ENCODE measurements at places on chromosomes 12 and 14.

DNA sequence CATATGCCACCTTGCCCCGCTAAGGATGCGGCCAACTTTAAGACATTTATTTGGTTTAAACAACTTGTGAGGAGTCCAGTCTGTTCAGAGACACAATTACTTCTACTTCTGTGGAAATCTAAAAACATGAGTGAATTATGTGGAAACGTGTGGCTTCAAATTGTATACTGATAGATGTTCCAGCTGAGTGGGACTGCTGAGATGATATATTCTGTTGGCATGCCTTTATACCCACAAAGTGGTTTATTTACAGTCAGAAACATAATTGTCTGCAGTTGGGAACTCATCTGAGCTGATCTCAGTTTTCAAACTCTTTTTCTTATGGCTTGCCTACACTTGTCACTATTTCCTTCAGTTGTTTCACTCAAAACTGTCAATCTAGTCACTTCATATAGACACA is 67.8 kb downstream of the FLRT2 start:
- DNase-seq: no peak

DNA sequence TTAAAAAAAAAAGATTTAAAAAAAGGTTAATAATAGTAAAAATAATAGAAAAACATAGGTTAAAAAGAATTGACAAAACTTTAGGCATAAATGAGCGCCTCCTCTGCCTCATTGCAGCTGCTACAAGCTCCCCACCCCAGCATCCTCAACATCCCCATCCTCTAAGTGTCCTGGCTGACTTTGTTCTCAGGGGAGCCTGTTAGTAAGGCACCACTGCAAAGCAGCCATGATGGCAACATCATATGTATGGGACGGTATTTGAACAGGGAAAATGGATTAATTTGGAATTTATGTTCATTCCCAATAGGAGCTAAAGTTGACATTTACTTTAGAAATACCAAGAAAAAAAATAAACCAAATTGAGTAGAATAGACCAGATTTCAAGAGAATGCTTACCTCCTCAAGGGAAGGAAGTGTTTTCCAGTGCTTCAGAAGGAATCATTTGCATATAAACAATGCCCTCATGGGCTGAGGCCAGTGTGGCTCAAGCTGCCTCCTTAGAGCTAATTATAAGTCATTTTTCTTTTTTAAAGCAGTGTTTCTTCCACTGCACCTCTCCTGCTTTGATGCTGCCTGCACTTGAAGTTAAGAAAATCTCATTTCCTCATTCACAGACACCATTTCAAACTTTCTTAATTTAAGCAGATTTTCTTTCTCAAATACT is 59.6 kb downstream of the DACT1 start:
- no peak for DNase-seq

DNA sequence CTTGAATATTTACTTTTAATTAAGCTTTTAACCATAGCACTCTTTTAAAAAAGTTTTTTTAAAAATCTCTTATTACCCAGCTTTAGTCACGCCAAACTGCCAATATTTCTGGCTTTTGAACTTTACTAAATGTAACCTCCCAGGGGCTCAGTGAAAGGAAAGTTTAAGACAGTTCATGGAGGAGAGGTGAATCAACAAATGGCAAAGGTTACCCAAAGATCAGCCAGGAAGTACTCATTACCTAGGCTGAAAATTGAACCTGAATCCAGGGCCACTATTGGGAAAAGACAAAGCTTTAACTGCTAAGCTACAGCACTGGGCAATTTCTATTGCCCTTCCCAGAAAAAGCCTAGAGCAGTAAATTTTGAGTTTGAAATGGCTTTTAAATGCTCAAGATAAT is 282.2 kb downstream of the GPHN start:
- DNase-seq: no peak

DNA sequence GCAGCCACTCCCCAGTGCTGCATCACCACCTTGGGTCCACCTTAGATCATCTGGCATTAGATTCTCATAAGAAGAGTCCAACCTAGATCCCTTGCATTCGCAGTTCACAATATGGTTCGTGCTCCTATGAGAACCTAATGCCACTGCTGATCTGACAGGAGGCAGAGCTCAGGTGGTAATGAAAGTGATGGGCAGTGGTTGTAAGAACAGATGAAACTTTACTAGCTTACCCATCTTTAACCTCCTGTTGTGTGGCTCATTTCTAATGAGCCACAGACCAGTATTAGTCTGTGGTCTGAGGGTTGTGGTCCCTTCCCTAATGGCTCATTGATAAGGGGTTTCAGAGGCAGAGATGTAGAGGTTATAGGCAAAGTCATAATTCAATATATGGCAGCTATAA is 615.9 kb upstream of the MIS18BP1 start:
- DNase-seq: no peak

- no peak for DNase-seq
These were observed 25.2 kb downstream of the LIMA1 start for GRCh38 chr12:50258167-50258551.

All from cortex of kidney (tissue), 1 donor.